NCI-H1417 treated with DMSO at 0.1 percent for 48 hours (cell line): ENCODE measurements at places on chromosomes 11 and 22.

GRCh38 chr11:77441426-77441825 lies 32.5 kb downstream of the PAK1 start:
- no peak for DNase-seq

- DNase-seq = no peak
Observed at GRCh38 chr22:26289611-26290101, 120.4 kb downstream of the SEZ6L start.

GRCh38 chr11:126456783-126457542 lies 101.5 kb downstream of the ST3GAL4 start:
- no peak for DNase-seq

- DNase-seq = no peak
Observed at GRCh38 chr22:48700180-48700565, 1127.5 kb downstream of the BRD1 start.

GRCh38 chr11:62324731-62325556 lies 12.3 kb upstream of the ASRGL1 start:
- DNase-seq = no peak

GRCh38 chr11:88744140-88744539 lies 321.6 kb downstream of the GRM5 start:
- DNase-seq = no peak

GRCh38 chr11:120208001-120208441 lies 2.8 kb upstream of the OAF start:
- no peak for DNase-seq

GRCh38 chr11:27699926-27700350 lies 317 bp downstream of the BDNF start:
- DNase-seq = no peak

GRCh38 chr11:59857439-59858434 lies 8.6 kb downstream of the TCN1 start:
- no peak for DNase-seq

DNA sequence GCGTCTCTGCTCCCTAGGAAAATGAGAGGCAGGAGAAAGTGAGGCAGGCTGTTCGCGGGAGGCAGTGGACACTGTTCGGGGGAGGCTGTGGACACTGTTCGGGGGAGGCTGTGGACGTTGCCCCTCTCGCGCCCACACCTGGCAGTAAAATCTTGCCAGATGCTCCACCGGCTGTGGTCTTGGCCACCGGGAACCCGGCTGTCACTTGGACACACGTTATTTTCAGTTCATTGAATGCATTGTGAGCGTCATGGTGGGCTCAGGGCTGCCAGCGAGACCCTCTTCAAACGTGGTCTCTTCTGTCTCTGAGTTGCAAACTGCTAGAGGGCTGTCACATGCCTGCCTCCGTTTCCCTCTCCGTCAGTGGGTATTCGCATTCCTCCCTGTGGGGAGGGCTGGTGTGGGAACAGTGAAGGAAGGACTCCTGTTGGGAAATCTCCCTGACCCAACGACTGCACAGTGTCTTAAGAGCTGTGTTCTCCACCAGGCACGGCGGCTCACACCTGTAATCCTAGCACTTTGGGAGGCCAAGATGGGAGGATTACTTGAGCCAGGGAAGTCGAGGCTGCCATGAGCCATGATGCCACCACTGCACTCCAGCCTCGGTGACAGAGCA lies 1.4 kb downstream of the PRR5 start:
- no peak for DNase-seq

DNA sequence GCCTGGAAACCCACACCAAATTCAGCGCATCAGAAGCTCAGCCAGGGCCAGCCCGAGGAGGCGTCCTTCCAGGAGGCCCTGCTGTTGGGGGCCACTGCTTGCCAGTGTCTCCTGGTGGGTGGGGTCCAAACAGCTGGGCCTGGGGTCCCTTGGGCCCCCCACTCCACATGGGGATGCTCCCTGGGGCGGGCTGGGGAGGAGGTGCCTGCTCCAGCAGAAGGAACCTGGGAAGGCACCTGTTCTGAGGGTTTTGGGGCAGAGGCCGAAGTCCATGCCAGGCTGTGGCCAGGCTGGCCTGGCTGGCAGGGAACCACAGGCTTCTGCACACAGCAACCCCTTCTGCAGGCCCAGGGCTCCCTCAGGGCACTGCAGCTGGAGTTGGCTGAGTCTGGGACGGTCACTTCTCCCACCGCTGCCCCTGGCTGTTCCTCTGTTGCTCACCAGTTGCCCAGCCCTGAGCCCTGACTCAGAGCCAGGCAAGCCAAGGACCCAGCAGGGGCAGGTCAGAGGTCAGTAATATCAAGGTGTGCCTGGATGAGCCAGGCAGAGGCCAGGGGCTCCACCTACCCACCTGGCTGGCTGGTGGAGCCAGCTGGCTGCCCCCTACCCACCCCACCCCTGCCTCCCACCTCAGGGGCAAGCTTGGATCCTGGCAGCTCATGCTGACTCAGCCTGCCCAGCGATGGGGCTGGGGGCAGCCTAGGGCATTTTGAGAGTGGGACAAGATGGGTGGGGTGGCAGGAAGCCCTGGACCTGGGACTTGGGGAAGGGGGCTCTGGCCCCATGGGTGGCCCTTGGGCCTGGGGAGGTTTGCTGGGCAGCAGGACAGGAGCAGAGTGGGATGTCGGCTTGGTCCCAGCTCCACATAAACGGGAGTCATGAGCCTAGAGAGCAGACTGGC lies 12.0 kb upstream of the PHLDA2 start:
- DNase-seq = no peak

GRCh38 chr11:65432100-65432650 lies 9.6 kb downstream of the NEAT1 start:
- DNase-seq = no peak

- DNase-seq = no peak
Observed at GRCh38 chr11:125211191-125211947, 46.8 kb downstream of the PKNOX2 start.

DNA sequence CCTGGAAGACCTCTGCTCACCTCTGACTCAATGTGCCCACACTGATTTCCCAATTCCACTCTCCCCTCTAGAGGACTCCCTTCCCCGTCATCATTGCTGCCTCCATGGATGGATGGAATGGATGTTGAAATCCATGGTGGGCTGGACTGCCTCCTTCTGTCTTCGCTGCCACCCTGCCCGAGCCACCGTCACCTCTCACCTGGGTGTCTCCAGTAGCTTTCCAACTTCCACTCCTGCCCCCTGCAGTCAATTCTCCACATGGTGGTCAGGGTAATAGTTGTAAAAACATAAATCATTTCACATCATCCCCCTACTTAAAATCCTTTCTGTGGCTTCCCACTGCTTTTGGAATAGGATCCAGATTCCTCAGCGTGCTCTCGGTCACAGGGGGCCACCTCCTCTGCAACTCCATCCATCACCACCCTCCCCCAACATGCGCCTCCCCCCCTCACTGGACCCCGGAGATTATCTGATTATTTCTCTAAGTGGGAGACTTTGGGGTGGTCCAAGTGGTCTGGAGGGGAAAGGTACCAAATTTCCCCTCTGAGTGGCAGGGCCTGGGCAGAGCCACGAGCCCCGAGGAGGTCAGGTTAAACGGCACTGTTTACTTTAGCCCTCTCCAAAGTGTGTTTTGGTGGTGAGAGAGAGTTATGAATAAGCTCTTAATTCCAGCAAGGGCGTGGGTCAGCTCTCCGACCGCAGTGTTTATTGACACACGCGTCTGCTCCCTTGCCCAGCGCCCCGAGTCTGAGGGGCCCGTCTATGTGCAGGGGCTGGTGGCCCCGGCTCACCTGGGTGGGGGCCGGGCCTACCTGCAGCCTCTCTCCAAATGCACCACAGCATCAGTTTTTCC lies 313.7 kb downstream of the MN1 start:
- no peak for DNase-seq

DNA sequence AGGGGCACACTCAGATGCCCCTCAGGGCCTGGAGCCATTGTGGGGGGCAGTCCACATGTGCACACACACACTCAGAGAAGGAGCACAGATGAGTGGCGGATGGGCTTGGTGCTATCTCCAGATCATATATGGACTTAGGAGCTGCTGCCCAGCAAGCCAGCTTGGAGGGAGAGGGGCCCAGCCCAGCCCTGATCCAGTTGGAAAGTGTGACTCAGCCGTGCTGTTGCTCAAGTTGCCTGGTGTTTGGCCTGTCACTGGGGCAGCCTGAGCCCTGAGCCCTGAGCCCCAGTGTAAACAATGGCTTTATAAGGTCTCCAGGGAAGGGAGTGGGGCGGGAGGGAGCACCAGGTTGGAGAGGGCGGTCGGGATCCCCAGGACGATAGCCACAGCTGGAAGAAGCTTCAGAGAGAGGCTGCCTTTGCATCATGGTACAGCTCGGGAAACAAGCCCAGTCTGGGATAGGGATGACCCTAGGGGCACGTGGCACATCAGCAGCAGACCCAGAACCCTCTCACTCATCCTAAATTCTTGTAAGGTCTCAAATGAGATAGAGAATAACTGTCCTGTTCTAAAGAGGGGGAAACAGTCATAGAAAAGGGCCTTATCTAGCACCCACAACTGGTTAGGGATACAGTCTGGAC lies 4.8 kb downstream of the SELENOM start:
- no peak for DNase-seq

DNA sequence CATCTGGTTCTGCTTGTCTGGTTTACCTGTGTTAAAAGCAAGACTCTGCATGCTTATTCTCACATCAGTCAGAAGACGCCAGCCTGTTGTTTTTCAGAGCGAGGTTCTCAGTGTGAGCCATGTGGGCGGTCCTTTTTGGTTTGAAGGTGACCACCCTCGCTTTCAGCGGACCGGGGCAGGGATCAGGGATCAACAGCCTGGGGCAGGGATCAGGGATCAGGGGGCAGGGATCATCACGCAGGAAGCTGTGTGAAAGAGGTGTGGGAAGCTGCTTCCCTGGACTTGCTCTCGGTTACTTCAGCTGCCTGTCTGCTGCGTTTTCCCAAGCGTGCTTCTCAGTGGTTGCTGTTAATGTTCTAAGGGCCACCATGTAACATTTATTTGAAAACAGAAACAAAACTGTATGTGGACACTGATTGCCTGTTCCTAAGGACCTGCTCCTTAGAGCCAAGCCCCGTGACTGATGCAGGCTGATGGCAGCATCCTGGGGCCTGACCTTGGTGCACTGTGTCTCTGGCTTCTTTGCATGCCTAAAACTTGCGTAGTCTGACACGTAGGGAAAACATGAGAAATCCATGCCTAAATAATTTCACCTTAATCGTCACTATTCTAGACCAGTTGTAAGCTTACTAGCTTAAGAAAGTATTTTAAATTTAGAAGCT lies 146.9 kb downstream of the ATXN10 start:
- no peak for DNase-seq

GRCh38 chr22:41367039-41367679 lies 14.6 kb upstream of the TEF start:
- DNase-seq = peak; percentile 73

DNA sequence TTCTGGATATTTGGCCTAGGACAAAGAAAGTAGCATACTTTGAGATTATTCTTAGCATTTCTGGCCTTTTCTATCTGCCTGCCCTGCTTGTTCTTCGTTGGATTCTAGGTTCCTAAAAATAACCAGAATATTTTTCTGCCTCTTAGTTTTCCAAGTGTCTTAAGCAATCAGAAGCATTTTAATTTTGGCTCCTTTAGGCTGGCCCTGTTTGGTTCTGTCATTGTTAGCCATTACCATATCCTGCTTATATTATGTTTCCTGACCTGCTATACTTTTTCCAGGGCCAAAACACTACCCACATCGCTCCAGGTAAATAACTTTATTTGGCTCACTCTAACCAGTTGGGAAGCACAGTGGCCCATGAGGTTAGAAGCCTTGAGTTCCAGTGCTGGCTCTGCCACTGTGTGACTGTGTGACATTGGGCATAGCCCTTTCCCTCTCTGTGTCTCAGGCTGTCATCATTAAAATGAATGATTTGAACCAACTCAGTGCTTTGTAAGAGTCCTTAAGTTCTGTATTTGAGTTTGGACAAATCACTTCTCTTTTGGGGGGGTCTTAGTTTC lies 91.1 kb downstream of the STIM1 start:
- DNase-seq = no peak

DNA sequence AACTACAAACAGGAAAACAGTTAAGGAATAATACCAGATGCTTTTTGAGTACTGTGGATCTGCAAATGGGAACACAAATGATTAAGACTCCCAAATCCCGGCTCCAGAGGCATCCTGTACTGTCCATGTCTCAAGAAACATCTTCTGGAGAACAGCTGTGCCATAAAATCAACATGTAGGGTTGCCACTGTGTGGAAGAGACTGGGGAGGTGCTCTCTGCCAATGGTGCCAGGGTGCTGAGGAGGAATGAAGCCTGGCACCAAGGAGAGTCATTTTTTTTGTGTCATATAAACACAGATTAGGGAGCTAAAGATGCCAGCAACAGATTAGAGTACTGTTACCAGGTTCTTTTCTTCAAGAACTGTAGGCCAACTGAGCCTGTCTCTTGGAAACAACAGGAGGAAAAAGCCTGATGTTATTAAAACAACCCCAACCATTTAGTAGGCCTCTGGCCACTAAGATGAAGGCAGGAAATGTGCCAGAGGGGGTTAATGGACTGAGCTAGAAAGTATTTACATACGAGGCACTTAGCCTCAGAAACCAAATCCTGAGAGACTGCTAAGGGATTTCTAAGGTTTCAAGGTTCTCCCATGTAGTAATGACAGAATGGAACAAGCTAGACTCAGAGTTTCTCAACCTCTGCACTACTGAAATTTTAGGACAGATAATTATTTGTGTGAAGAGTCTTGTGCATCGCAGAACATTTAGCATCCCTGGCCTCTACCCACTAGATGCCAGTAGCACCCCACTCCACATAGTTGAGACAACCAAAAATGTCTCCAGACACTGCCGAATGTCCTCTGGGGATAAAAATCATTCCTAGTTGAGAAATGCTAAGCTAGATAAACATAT lies 54.6 kb upstream of the CHRM4 start:
- DNase-seq = no peak

DNA sequence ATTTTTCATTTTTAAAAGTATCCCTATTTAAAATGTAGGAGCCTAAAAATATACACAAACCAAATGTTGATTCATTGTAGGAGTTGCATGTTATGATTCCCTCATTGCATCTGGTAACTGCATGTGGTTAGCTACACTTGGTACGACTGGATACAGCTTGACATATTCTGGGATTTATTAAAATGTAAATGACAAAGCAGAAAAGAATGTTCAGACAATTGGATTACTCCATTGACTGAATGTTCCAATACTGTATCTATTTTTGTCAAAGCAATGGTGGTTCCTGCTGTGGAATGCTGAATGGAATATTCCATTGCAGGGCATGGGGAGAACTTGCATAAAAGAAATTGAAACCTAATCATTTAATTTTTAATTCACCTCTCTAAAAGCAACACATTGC lies 30.8 kb downstream of the BLID start:
- no peak for DNase-seq

GRCh38 chr11:20488352-20488751 lies 100.8 kb downstream of the PRMT3 start:
- DNase-seq = peak; percentile 92

GRCh38 chr11:121656328-121657090 lies 203.7 kb upstream of the SORL1-AS1 start:
- no peak for DNase-seq

DNA sequence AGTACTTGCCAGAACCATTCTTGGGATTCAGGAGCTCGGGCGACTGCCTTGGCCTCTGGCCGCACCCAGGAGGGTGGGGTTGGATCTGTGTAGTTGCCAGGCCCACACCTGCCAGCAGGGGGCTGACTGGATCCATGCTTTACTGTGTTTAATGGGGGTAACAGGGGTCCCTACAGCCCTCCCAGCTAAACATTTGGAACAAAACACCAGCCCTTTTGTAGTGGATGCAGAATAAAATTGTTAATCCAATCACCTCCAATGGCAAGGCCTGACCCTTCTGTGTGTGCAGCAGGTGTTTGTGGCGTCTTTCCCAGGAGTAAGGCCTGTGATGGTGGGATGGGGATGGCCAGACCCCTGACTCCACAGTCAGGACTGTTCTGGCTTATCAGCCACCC lies 22.5 kb downstream of the SUN2 start:
- DNase-seq = no peak

- no peak for DNase-seq
Observed at GRCh38 chr11:118699506-118700220, 20.2 kb upstream of the TREH start.

GRCh38 chr11:128235958-128236357 lies 351.4 kb downstream of the ETS1 start:
- no peak for DNase-seq
